ENCODE measurements at places on chromosomes 13 and 19. TPM values are rescaled to one million over a fixed set of nuclear protein-coding genes. Genes with fewer than 3 reads are reported as not detected.

The C19orf81 gene
- 1.1 TPM for total RNA-seq

The CATSPERD gene
- total RNA-seq: not detected

The DLEU7 gene
- total RNA-seq: not detected

The CYP4F2 gene
- total RNA-seq: not detected

The NLRP11 gene
- total RNA-seq: 1.8 TPM

- H3K27ac ChIP-seq: no peak overlapping the region
- no peaks in the 10 kb centered on the region for H3K36me3 ChIP-seq
- H3K4me3 ChIP-seq: no peak overlapping the region
These were observed 20.8 kb downstream of the RASA3 start for GRCh38 chr13:114111577-114111976.

GRCh38 chr13:87677496-87678371, 6.6 kb downstream of the SLITRK5 start:
- H3K4me3 ChIP-seq: no peak overlapping the region
- no peaks in the 10 kb centered on the region for H3K36me3 ChIP-seq
- DNase-seq: no peak
- no peaks in the 10 kb centered on the region for H3K27me3 ChIP-seq

DNA sequence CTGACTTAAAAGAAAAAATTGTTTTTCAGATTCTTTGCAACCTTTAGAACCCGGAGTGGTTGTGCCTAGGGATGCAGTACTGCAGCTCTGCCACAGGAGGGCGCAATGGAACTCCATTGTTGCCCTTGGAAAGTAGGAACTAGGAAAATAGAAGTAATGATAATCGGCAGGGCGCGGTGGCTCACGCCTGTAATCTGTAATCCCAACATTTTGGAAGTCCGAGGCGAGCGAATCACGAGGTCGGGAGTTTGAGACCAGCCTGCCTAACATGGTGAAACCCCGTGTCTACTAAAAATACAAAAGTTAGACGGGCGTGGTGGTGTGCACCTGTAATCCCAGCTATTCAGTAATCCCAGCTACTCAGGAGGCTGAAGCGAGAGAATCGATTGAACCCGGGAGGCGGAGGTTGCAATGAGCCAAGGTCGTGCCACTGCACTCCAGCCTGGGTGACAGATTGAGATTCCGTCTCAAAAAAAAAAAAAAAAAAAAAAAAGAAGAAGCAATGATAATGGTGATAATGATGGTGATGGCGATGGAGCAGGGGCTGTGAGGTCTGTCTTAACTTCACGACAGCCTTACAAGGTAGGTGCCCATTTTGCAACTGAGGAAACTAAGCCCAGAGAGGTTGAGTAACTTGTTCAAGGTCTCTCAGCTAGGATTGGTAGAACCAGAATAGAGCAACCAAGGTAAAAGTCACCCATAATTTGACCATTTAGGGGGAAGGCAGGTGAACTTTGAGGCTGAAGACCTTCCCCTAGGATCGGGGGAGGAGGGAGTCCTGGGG, 5.5 kb upstream of the ADAMTS10 start:
- no peaks in the 10 kb centered on the region for H3K36me3 ChIP-seq
- DNase-seq: peak; percentile 84
- H3K27ac ChIP-seq: no peak overlapping the region
- no peaks in the 10 kb centered on the region for H3K4me1 ChIP-seq

- no peak overlapping the region for H3K4me3 ChIP-seq
- no peaks in the 10 kb centered on the region for H3K36me3 ChIP-seq
- H3K4me1 ChIP-seq: peaks cover 4% of the 10 kb centered on the region
- no peaks in the 10 kb centered on the region for H3K27me3 ChIP-seq
- DNase-seq: no peak
- H3K27ac ChIP-seq: no peak overlapping the region
These were observed 53.9 kb downstream of the SMIM24 start for GRCh38 chr19:3426433-3426832.

GRCh38 chr13:66926851-66927524, 303.1 kb downstream of the PCDH9 start:
- H3K36me3 ChIP-seq: no peaks in the 10 kb centered on the region
- no peak overlapping the region for H3K27ac ChIP-seq
- DNase-seq: no peak

DNA sequence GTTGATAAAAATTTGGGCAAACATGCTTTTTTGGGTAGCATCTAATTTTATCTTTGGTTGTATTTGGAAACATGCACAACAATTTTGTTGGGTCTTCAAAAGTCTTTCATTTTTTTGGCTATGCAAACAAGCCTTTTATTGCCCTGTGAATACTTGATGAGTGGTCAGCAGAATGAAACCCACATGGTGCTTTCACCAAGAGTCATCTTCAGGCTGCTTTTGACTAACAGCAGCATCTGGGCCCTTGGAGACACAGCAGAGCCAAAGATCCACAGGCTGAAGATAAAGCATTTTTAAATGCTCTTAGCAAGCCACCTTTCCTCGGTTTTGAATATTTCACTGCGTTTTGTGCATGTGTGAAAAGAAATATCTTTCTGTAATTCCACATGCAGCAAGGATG, 154.9 kb downstream of the FGF9 start:
- H3K27ac ChIP-seq: no peak overlapping the region
- H3K4me3 ChIP-seq: no peak overlapping the region
- H3K4me1 ChIP-seq: peaks cover 5% of the 10 kb centered on the region
- no peaks in the 10 kb centered on the region for H3K36me3 ChIP-seq
- no peak for DNase-seq

GRCh38 chr13:109869312-109870237, 83.2 kb upstream of the IRS2 start:
- H3K4me1 ChIP-seq: no peaks in the 10 kb centered on the region
- DNase-seq: no peak
- no peaks in the 10 kb centered on the region for H3K36me3 ChIP-seq
- no peak overlapping the region for H3K27ac ChIP-seq
- H3K27me3 ChIP-seq: no peaks in the 10 kb centered on the region
- H3K4me3 ChIP-seq: no peak overlapping the region

- no peaks in the 10 kb centered on the region for H3K4me1 ChIP-seq
- H3K4me3 ChIP-seq: no peak overlapping the region
- no peak for DNase-seq
- no peak overlapping the region for H3K27ac ChIP-seq
- H3K27me3 ChIP-seq: no peaks in the 10 kb centered on the region
These were observed 29.9 kb upstream of the FAM124A start for GRCh38 chr13:51192348-51192747.

DNA sequence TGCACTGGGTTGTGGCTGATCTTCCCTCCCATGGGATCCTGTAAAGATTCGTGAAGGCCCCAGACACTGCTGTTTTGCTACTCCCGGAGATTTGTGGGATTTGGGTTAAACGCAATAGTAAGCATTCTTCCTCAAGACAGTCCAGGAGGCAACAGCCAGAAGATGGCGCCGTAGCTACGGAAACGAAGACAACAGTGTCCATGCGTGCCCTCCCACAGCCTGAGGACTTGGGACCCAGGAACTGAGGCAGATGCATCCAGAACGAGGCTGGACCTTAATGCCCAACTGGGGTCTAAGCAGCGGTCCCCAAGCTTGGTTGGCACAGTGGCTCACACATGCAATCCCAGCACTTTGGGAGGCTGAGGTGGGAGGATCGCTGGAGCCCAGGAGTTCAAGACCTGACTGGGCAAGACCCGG, 57.6 kb upstream of the ZNF507 start:
- DNase-seq: peak; percentile 67
- no peak overlapping the region for H3K27ac ChIP-seq
- no peaks in the 10 kb centered on the region for H3K27me3 ChIP-seq
- H3K36me3 ChIP-seq: no peaks in the 10 kb centered on the region

DNA sequence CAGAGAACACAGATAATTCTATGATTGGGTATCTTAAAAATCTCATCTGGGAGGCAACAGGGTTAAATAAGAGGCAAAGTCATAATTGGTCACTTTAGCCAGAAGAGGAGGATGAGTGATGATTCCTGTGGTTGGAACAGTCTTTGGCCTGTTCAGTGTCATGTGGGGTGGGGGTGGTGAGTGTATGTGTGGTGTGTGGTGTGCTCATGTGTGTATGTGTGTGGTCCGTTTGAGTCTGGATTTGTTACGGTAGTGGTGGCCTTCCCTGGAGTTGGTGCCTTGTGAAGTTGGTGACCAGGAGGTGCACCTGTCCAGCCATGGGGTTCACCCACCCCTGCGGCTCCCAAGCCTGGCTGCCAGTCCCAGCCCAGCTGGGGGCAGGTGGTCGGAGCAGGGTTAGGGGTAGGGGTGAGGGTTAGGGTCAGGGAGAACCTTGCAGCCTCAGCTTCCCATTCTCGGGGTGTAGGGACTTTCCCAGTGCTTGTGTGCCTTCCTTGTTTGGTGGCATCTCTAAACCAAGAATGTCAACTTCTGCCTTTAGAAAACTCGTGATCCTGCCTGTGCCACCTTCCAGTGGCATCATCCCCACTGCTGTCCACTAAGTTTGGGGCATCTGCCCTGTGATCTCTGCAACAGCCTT, 97.5 kb downstream of the RAB20 start:
- no peak overlapping the region for H3K4me3 ChIP-seq
- no peak for DNase-seq
- peaks cover 4% of the 10 kb centered on the region for H3K4me1 ChIP-seq
- H3K27me3 ChIP-seq: no peaks in the 10 kb centered on the region
